Ammon's horn (tissue), 1 donor: ENCODE measurements at places on chromosomes 16 and 17.

DNA sequence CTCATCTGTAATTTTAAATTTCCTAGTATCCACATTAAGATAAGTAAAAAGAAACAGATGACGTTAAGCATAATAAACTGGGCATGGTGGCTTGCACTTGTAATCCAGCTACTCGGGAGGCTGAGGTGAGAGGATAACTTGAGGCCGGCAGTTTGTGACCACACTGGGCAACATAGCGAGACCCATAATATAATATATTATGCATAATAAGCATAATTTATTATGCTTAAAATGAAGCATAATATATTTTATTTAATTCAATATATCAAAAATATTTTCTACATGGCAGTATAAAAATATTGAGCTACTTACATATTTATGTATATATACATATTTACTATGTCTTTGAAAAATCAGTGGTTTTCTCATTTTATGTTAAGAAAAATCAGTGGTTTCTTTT lies 128.3 kb downstream of the GOSR1 start:
- no peak for DNase-seq

- DNase-seq = no peak
Observed at GRCh38 chr16:35185366-35186044, 1726.1 kb downstream of the TP53TG3F start.

GRCh38 chr16:48958681-48959080 lies 323.0 kb downstream of the CBLN1 start:
- DNase-seq = no peak

GRCh38 chr17:42530952-42531454 lies 5.0 kb upstream of the NAGLU start:
- no peak for DNase-seq

- no peak for DNase-seq
Observed at GRCh38 chr17:69592692-69593350, 178.3 kb downstream of the MAP2K6 start.

GRCh38 chr16:88453611-88454522 lies 787 bp downstream of the ZFPM1 start:
- no peak for DNase-seq

GRCh38 chr16:20803561-20804214 lies 2.6 kb downstream of the ERI2 start:
- DNase-seq = no peak
